ENCODE measurements at places on chromosomes 6 and 20. TPM values are rescaled to one million over a fixed set of nuclear protein-coding genes. Genes with fewer than 3 reads are reported as not detected.
A peak's percentile ranks its signal among the peaks of the same experiment; 100 is the strongest.

- no peak for DNase-seq
Measured at GRCh38 chr6:120774275-120774674, 560.0 kb downstream of the TBC1D32 start.

GRCh38 chr6:158718461-158719046, 68.7 kb downstream of the SYTL3 start:
- DNase-seq, result no peak

DNA sequence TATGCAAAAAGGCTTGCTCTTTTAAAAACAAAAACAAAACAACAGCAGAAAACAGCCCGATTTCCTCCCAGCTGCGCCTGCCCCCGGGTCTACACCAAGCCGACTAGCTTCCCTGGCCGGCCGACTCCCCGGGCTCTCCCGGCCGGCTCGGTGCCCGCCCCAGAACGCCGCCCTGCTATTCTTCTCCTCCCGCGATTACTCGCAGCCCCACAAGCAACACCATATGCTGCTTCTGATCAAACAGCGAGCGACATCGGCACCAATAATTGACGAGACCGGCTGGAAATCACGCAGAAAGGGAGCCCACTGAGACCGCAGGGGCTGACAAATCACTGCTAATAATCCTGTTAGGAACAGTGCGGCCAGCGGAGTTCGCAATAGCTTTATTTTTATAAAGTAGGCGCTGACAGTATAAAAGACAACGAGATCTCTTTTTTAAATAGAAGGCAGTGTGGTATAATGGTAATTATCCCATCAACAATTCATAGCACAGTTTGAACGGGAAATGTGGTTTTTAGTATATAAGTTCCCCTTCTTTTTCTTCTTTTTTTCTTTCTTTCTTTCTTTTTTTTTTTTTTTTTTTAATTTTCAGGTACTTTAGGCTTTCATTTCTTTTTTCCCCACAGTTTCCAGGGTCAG, 3.3 kb downstream of the SIM1 start:
- DNase-seq, result peak; percentile 60

DNA sequence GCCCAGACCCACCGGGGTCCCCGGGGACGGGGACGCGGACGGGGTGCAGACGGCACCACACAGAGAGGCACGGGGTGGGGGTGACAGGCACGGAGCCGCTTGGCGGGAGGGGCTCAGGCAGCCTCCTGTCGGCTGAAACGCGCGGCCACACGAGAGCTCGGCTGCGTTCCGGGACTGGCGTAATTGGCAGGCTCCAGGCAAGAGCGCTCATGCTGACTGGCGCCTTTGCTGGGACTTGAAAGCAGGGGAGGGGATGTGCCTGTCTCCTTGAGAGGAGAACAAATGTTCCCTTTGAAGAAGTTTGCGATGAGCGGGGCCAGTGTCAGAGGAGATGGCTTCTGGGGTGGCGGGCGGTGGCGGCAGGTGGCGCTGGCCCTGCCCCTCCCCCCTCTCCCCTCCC, 25.8 kb downstream of the BHLHE23 start:
- no peak for DNase-seq

GRCh38 chr6:144653885-144654505, 368.9 kb downstream of the UTRN start:
- no peak for DNase-seq

- no peak for DNase-seq
Measured at GRCh38 chr20:43976547-43976946, 61.9 kb downstream of the TOX2 start.

DNA sequence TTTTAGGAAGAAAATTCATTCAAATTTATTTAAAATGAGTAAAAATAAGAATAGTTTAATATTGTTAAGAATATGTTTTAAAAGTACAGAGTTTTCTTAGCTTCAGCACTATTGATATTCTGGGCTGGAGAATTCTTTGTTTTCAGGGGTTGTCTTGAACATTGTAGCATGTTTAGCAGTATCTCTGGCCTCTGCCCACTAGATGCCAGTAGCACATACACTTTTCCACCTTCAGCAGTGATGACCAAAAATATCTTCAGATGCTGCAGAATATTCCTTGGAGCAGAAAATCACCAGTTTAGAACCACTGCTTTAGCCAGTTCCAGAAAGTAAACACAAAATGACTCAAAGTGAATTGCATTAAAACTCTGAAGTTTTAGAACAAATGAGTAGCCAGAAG, 19.4 kb upstream of the SDHAF4 start:
- no peak for DNase-seq

- no peak for DNase-seq
Measured at GRCh38 chr6:158807515-158808441, 11.4 kb downstream of the EZR start.

DNA sequence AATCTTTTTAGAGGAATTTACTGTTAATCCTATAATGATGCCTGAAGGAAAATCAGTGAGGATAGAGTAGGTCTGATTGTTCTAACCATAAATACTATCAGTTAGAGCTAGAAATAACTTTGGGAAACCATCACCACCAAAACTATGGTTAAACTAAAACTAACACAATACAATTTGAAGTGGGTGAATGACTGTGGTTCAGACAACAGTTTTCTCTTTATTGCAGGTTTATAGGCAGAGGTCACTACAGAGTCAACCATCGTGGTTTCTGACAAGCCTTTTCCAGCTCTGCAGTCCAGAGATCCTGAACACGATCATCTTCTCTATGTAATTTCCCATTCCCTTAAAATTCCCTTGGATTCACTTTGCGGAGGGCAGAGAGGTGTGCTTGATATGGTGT, 134.3 kb downstream of the IBTK start:
- DNase-seq, result no peak

DNA sequence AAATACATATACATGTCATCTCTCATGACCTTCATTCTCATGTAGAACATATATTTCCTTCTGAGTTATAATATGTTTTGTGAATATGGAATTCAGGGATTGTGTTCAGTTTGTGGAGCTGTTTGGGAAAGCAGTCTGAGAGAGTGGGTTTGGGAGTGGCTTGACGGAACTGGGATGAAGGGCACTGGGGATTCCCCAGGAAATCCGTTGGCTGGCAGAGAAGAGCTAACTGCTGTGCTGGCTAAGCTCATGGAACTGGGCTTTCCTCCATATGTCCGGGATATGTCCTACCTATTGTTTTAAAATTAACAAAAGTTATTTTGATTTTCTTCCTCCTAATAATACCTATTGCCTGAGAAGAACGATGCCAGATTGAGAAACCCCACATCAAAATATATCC, 359.5 kb upstream of the FLRT3 start:
- DNase-seq, result no peak

GRCh38 chr6:89597988-89598387, 40.6 kb downstream of the LYRM2 start:
- no peak for DNase-seq

- no peak for DNase-seq
Measured at GRCh38 chr6:882084-882598, 189.2 kb upstream of the EXOC2 start.

DNA sequence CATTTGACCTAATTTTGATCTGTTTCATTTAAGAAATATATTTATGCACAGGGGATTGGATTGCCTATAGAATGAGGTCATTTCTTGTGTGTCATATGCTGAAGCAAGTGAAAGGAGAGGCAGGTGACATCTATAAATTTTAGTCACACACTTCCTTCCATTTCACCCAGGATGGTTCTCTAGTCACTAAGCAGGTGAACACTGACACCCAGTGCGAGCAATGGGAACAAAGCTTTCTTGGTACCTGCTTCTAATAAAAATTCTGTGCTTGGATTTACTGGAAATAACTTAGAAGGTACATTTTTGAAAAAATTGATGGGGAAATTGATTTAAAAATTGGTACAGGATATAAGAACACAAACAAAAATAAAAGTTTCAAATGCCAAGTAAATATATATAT, 66.9 kb upstream of the MC3R start:
- DNase-seq, result no peak

- DNase-seq, result no peak
Measured at GRCh38 chr6:30895343-30895742, 11.0 kb downstream of the DDR1 start.

- DNase-seq, result no peak
Measured at GRCh38 chr20:40769677-40770285, 80.7 kb upstream of the MAFB start.

DNA sequence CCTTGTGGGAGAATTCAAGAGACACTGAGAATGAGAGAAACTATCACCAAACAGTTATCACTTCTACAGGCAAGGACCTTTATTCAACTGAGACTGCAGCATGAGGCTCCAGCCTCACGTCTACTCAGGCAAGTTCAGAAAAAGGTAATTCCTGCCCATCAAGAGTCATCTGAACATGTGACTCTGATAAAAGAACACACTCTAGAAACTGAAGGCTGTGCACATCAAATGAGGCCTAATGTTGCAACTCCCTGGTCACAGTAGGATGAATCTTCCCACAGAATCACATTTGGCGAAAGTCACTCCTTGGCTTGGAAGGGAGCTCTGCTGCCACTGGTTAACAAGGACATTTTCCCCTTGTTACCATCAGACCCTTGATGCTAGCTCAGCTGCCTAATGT, 71.2 kb upstream of the EMILIN3 start:
- no peak for DNase-seq

DNA sequence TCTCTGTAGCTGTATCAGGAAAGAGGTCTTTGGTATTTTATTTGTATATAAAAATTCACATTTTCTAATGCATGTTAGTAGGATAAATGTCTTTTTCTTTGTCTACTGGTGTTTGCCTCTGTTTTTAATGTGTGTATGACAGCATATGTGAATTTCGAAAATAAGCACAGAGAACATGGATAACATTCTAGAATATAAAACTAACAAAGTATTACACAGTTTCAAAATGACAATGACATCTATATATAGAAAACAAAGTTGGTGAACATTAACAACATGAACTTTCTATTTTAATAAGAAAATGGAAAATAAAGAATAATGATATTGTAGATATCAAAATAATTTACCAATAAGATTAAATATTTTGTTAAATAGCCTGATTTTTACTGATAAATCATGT, 608.0 kb downstream of the COL12A1 start:
- DNase-seq, result no peak

GRCh38 chr6:33168639-33169038, 23.6 kb downstream of the COL11A2 start:
- no peak for DNase-seq

- no peak for DNase-seq
Measured at GRCh38 chr6:134267917-134268361, 50.0 kb downstream of the SGK1 start.

GRCh38 chr6:157019733-157020132, 242.6 kb downstream of the ARID1B start:
- no peak for DNase-seq

- peak; percentile 87 for DNase-seq
Measured at GRCh38 chr20:58891718-58892140, 39.2 kb downstream of the GNAS start.

DNA sequence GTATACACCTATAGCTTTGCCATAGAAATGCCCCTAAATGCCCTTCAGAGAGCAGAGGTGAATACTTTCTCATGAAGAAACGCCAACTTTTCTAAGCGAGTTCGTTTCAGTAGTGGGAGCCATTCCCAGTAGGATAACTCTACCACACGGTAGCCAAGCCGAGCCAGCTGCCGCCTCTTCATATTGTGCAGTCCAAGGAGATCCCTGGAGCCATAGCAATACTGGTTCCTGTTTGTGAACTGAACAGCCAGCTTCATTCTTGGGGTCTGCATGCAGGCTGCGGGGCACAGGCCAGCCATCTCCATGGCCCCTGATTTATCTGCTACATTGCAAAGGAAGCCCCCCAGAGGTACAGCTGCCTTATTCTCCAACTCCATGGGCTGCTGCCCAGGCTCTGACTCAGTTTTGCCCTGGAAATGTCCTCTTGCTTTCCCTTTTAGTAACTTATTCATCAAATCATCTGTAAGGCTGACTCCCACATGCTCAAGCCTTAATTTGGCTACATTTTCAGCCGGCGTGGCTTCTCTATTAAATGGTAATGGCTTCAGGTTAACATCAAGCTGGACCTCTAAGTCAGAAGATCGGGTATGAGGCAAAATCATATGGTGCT, 12.8 kb downstream of the FASTKD5 start:
- DNase-seq, result no peak

- no peak for DNase-seq
Measured at GRCh38 chr20:3646651-3647050, 16.5 kb downstream of the GFRA4 start.

- peak; percentile 83 for DNase-seq
Measured at GRCh38 chr6:26158581-26159356, 71.5 kb downstream of the HFE start.

Gene NXT1
- total RNA-seq, result 20.4 TPM

Gene SH3BGRL2
- total RNA-seq, result 24.0 TPM

Gene KCNG1
- 0.20 TPM for total RNA-seq

Gene COL21A1
- total RNA-seq, result 3.2 TPM

Gene ZNF334
- 1.9 TPM for total RNA-seq

Gene TPD52L2
- 64.2 TPM for total RNA-seq

Gene PAX1
- not detected for total RNA-seq

Gene TOX2
- 16.9 TPM for total RNA-seq

Gene MROH8
- total RNA-seq, result 2.1 TPM
